ENCODE measurements at places on chromosomes 7 and 10.
A peak's percentile ranks its signal among the peaks of the same experiment; 100 is the strongest.

DNA sequence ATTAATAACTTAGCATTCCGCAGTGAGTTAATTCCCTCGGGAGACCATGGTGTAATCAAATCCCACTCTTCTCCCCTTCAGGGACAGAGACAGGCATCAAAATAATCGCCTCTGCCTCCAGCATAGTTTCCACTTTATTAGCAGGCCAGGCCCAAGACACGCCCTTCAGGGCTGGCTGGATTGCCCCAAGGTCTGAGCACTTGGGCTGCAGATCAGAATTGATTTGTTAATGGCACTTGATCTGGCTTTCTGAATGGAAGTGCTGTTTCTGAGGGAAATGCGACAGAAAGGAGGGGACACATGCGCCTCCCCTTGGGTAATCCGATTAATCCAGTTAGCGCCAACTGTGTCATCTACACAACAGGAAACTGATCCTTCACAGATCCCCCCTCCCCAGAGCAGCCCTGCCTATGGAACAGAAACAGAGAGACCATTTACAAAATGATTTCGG, 15.6 kb downstream of the CHAT start:
- no peak for DNase-seq

DNA sequence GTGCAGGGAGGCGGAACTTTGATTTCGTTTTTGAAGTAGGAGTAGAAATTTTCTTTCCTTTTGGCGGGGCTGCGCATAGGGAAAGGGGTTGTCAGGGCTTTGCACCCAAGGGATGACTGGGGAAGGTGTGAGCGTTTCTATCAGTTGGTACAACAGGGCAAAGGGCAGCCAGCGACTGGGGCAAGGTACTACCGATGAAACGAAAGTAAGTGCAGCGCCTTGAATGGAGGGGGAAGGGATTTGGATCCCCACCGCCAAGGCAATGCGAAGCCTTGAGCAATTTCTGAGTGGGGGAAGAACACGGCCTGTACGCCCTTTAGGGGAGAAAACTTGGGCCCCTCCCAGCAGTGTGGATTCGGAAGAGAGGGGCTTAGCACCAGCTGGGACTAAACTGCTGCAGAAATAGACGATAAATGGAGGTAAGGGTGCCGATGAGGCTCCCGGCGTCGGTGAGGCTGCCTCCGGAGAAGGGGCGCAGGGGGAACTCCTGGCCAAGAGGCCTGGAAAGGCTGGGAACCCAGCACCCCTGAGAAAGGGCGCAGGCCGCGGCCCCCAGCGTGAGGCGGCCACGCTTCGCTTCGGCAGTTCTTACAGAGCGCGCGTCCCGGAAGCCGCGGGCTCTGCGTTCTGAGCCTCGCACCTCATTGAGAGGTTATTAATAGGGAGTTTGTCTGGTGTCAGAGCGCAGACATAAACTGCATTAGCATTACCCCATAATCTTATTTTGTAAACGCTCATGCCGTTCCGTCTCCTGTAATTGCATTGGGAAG, 10.0 kb upstream of the TLX1 start:
- DNase-seq, result no peak

DNA sequence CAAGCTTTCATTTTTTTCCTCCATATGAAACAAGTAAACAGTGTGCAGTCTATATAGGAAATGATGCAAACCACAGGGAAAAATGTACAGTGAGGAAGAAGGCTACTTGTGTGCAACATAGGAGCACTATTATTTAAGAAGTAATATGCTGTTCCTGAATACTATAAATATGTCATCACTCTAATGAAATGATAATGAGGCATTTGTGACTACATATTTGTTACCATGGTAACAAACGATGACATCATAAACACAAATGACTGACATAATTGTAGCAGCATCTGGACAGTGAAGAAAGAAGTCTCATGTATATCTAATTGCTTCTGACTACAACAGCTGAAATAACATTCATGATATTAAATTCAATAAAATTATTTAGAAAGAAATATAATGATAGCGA, 164.8 kb downstream of the C7orf25 start:
- DNase-seq, result no peak

- DNase-seq, result no peak
Observed at GRCh38 chr7:76327610-76328009, 25.1 kb downstream of the HSPB1 start.

DNA sequence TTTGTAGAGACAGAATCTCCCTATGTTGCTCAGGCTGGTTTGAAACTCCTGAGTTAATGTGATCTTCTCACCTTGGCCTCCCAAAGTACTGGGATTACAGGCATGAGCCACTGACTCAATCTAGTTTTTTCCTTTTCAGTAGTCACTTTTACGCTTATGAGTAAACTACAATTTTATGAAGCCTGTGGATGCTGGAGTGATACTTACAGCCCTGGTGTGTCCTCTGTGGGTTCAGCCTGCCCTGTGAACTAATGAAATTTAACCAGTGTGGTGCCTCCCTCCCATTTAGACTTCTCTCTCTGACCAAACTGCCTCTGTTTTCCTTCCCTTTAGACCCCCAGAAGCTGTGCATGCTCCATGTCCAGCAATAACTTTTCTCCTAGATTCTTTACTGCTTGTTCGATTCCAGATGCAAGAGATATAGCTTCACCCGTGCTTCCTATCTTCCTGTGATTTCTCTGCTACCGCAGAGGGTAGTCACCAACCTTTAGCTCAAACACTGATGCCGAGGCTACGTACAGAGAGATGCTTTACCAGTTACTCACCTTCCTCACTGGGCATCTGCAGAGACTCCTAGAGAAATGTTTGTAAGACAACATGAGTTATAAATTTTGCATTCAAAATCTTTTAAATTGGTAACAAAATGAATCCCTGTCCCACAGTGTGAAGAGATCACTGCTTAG, 90.8 kb downstream of the KIAA1217 start:
- no peak for DNase-seq

GRCh38 chr10:126014309-126014708, 117.9 kb downstream of the FANK1 start:
- no peak for DNase-seq

GRCh38 chr7:10401793-10402192, 571.9 kb upstream of the PHF14 start:
- no peak for DNase-seq

DNA sequence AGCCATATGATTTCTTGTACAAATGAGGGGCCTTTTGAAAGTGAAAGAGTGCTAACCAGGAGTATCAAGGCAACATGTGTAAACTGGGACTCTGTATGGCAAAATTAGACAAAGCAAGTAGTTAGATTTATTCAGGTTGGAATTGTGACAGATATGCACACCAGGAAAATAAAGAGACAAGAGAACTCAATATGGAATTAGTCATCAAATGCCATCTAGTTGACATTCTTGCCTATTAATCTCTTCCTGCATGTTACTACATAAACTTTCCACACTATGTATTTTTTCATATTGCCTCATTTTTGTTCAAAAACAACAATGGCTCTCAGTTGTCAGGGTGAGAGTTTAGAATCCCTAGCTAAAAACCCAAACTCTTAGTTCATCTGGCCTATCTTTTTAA, 799.0 kb downstream of the NRG3 start:
- DNase-seq, result no peak

DNA sequence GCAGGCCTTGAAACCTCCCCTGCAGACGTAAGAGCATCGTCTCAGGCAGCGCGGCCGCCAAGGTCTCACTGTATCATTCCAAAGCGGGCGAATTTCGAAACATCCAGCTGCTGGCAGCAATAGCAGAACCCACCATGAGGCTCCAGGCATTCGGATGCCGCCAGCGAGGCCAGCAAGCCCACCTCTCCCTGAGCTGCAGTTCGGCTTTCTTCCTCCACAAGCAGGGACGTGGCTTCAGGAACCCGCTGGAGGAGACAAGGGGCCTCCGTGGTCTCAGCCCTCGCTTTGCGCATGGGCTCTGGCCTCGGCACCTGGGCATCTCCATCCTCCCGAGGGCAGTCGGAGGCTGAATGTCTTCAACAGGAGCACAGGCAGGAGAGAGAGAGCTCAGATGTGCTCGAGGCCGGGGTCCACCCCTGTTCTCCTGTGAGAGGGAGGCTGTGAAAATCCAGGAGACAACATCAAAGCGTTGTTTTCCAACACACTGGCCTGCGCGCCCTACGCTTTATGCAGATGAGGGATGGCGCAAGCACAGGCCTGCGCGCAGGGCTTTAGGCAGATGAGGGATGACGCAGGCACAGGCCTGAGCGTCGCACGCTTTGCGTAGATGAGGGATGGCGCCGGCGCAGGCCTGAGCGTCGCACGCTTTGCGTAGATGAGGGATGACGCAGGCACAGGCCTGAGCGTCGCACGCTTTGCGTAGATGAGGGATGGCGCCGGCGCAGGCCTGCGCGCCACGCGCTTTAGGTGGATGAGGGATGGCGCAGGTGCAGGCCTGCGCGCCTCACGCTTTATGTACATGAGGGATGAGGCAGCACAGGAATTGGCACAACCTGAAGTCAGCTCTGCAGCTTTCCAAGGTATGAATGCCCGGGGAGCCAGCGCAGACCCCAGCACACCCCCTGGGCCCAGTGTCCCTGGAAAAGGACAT, 103.2 kb downstream of the WDR37 start:
- no peak for DNase-seq

DNA sequence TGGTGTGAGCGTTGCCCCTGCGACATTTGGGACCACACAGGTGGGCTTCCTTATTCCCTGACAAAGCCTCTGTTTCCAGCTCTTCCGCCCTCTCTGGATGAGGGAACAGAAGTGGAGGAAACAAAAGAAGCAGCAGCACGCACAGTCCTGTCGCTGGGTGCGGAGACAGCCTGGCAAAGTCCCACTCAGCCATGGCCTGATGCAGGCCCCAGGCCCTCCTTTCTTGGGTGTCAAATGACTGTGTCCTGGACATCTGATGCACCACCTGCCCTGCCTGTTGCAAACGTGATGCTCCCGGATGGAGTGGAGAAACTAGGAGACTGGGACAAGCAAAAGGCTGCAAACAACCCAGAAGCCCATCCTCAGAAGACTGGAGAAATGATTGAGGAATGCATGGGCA, 20.7 kb downstream of the ZMIZ2 start:
- DNase-seq, result no peak

- no peak for DNase-seq
Observed at GRCh38 chr10:128864554-128865295, 602.3 kb upstream of the MGMT start.

DNA sequence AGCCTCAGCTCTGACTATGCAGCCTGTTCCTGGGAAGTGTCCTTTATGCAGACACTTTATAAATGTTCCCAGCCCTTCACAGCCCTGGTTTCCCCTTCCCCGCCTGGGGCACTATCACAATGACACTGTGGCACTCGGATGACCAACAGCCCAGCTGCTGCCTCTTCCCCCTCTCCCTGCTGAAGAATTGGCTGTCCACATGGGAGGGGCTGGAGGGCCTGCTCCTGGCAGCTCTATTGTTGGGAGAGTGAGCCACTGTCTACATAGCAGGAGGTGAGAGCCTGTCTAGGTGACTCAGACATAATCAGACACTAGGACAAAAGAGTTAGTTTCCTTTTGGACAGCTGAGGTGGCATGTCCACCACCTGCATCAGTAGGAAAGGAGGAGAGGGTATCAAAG, 437.5 kb downstream of the PLXNA4 start:
- DNase-seq, result peak; percentile 26

DNA sequence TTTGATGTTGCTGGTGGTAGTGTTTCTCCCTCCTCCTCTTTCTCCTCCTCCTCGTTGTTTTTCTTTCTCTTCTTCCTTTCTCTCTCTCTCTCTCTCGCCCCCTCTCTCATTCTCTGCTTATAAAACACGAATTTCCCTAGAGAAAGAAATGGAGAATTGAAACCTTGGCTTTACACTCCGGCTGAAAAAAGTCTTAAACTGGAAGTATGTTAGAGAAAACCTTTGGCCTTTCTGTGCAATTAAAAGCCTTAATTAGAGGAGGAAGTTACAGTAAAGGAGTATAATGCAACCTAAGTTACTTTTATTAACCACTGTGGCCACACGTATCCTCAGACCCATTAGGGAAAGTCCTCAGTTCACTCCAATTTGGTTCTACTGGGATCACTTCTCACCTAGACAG, 501.7 kb upstream of the SORCS1 start:
- DNase-seq, result no peak

DNA sequence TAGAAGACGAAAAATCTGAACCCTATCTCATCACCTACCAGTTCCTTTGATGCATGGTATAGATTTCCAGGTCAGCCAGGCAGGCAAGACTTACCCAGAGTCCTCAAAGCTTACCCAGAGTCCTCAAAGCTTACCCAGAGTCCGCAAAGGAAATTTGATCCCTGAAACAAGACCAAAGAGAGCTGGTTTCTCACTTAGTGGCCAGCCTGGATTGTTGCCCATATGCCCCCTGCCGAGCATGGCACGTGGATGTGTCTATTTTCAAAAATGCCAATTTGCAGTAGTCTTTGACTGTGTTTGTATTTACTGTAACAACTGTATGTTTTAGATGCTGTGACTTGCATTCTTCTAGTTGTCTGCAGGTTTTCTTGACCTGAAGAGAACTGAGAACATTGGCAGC, 120.2 kb upstream of the STARD3NL start:
- no peak for DNase-seq

DNA sequence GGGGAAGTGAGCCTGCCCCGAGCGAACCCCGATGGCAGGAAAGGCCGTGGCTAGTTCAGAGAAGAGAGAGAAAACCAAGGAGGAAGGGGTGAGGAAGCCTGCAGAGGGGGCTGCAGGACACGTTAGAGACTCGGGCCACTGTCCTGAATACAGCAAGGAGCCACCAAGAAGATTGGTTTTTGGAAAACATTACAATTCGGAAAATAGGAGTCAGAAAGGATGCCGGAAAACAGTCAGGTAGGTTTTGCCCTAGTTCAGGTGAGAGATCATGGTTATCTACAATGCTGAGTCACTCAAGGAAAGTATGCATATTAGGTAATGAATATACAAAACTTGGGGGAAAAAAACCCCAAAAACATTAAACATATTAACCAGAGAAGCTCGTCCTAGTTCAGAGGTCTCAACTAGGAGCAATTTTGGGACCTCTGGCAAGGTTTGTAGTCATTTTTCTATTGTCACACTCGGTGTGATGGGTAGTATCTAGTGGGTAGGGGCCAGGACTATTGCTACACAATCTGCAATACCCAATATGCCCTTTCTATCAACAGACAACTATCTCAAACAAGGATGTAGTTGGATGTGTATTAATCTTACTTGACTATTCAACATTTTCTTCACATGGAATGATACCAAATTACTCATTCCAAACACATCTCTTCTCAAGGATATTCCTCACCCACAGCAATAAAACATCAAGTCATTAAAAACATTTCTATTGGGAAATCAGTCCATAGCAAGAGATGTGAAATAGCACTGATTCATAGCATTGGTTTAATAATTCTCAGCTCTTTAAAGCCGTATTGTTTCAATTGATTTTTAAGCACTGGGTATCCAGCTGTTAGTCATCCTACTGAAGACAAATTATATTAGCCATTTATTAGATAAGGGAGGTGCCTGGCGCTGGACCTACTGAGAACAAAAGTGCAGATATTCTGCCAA, 74.4 kb upstream of the RSU1 start:
- DNase-seq, result peak; percentile 94
